ENCODE measurements at places on chromosomes 7 and 10.

DNA sequence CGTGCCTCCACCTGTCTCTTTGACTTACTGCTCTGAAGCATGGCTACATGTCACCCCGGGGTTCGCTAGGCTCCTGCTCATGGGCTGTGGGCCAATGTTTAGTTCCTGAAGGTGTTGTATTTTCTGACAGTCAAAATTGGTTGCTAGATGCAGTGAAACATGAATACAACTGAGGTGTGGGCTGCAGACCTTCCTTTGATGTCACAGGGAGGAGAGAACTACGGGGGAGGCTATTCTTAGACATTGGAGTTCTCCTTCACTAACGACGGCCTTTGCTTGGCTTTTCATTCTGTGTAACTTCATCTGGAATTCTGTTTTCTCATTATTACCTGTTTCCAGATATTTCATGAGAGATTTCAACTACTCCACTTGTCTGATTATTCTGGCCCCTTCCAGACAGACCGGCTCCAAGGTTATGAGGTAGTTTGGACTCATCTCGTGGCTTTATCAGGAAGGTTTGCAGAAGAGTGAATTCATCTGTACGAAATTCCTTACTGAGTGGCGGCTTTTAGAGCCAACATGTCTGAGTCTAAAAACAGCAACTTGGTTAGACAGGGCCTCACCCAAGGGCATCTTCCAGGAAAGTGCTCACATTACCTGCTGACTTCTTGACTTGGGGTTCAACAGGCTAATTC lies 774.7 kb downstream of the SUGCT start:
- no peak for DNase-seq

GRCh38 chr10:72068901-72069446 lies 19.4 kb downstream of the SPOCK2 start:
- DNase-seq: no peak

DNA sequence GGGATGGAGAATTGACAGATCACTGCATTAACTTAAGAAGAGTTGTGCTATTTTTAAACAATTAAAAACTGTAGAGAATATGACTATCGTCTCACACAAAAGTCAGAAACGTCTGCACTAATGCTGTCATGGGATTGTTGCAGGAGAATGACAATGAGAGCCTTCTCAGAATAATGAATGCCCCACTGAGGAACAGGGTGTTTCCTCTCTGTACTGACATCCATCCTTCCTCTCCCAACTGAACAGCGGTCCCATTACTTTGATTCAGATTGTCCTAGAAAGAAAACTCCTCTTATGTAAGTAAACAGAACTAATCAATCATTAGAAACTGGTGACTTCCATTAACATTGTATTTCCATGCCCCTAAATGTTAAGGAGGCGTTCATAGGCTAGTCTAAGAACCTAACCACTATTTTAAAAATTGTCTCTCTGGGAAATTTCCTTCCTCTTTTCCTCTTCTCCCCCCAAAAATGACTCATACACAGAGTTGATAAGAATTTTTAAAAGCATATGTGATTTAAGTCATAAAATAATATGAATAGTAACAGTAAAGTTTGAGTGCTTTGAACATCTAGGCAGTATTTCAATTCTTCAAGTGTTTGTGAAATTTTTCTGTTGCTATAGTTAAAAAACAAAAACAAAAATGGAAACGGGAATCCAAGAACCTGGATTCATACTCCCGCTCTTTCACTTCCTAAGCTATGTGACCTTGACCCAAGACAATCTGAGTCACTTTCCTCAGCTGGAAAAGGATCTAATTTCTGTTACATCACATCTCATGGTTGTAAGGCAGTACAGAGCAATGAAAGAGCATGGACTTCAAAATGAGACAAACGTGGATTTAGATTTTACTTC lies 12.7 kb upstream of the MACC1 start:
- peak; percentile 88 for DNase-seq

DNA sequence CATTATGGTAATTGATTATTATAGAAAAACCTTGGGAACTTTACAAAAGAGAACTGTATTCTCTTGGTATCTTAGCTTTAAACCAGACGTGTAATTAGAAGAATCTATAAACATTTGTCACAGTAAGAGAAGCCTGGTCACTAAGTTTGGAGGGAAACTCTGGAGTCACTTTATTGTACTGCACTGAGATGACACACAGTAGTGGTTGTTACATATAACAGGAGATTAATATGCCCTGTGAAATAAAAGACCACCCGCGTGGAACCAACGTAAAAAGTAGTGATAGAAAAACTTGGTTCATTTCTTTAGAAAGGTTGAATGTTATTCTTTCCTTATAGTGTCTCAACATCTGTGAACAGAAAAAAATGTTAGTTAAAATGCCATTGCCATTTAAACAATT lies 416.1 kb downstream of the MDFIC start:
- no peak for DNase-seq

GRCh38 chr10:77392236-77392721 lies 245.3 kb downstream of the KCNMA1 start:
- peak; percentile 73 for DNase-seq

DNA sequence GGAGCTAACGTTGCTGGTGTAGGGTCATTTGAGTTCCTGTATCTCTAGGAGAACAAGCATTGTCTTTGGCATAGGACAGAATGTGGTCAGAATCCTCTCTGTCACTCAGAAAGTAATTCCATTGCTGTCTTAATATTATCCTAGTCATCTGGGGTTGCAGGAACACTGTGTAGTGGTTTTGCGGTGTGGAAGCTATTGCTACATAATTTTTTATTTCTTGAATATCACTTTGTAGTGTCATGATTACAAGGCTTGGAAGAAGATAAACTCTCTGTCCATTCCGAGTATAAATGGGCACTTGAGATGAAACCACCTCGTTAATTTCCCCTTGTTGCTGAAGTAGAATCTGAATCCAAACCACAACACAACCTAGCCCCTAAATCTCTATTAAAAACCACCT lies 919.2 kb downstream of the LRMDA start:
- no peak for DNase-seq

DNA sequence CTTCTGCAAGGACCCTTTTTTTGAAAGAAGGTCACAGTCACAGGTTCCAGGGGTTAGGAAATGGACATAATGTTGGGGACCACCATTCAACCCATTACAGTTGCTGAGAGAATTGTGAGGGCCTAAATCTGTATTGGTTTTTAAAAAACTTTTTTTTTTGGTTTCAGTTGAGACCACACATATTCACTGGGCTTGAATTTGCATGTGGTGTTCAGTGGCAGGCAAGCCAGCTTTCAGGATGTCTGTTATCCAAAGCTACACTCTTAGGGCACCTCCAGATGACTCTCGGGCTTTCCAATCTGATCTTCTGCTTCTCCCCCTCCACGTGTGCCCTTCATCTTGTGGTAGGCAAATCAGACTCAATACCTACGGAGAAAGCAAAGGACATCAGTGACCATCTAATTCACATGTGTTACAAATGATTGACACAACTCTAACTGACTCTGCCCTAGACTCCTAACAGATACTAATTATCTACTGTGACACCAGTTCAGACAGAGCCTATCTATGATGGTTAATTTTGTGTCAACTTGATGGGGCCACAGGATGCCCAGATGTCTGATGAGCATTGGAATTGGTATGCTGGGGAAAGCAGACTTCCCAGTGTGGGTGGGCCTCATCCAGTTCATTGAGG lies 93.3 kb upstream of the ELMO1 start:
- no peak for DNase-seq

DNA sequence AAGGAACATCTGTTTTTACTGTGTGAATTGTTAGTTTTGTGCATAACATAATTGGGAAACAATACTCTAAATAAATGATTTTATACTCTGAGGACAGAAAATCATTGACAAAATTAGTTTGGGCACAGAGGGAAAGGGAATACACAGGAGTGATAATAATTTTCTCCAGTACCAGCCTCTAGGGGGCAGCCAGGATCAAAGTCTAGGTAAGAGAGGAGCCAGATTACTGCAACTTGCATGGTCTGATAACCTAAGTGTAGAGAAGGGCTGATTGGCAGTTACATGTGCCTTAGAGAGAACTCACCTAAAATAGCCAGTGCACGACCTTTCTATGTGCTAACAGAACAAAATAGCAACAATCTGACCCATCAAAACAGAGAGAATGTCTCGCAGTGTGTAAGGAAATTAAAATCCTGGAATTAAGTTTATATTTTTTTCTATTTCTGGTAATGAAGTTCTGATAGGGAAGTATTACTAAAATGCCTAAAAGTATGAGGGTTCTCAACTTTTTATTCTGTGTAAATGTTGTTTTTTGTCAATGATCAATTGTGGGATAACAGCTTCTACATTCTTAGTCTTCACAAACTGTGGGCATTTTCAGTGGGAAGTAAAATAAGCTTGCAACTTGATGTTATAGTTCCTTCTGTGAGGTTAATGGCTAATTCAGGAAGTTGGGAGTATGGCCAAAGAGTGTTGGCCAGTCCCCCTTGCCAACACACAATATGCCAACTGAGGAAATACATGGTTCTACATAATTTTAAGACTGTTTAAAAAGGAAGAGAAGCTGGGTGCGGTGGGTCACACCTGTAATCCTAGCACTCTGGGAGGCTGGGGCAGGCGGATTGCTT lies 66.4 kb downstream of the EXOC6 start:
- DNase-seq: peak; percentile 80

DNA sequence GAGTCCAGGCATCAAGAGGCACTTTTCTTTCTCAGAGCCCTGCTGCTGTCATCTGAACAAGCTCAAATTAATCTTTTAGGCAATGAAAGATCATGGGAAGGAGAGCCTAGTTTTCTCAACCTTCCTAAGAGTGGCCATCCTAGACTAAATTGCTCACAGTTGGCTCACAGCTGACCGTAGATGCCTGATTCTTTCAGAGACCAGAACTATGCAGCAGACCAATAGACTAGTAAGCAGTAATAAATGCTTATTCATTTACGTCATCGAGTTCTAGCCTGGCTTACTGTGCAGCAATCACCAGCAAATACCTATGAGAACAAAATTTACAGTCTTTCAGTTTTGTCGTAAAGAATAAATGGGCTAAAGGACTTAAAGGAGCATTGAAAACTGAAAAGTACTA lies 602.9 kb upstream of the GHITM start:
- no peak for DNase-seq

- DNase-seq: no peak
Measured at GRCh38 chr10:132762267-132762666, 23.7 kb downstream of the NKX6-2 start.

GRCh38 chr7:141737118-141737835 lies 881 bp upstream of the SSBP1 start:
- no peak for DNase-seq

- DNase-seq: peak; percentile 85
Measured at GRCh38 chr7:54932818-54933543, 85.8 kb upstream of the EGFR start.
